Renal cortex interstitium (tissue), 15 donors: ENCODE measurements at places on chromosomes 12 and 14. TPM values are rescaled to one million over a fixed set of nuclear protein-coding genes. Genes with fewer than 3 reads are reported as not detected.

GRCh38 chr14:38882533-38882932, 220.5 kb downstream of the SEC23A start:
- no peak for DNase-seq

GRCh38 chr14:54312166-54312801, 84.5 kb upstream of the CDKN3 start:
- no peak for DNase-seq

C12orf60 gene
- polyA plus RNA-seq, result 4.8 TPM

- no peak for DNase-seq
These were observed 5.7 kb upstream of the JDP2 start for GRCh38 chr14:75422169-75422568.

DNA sequence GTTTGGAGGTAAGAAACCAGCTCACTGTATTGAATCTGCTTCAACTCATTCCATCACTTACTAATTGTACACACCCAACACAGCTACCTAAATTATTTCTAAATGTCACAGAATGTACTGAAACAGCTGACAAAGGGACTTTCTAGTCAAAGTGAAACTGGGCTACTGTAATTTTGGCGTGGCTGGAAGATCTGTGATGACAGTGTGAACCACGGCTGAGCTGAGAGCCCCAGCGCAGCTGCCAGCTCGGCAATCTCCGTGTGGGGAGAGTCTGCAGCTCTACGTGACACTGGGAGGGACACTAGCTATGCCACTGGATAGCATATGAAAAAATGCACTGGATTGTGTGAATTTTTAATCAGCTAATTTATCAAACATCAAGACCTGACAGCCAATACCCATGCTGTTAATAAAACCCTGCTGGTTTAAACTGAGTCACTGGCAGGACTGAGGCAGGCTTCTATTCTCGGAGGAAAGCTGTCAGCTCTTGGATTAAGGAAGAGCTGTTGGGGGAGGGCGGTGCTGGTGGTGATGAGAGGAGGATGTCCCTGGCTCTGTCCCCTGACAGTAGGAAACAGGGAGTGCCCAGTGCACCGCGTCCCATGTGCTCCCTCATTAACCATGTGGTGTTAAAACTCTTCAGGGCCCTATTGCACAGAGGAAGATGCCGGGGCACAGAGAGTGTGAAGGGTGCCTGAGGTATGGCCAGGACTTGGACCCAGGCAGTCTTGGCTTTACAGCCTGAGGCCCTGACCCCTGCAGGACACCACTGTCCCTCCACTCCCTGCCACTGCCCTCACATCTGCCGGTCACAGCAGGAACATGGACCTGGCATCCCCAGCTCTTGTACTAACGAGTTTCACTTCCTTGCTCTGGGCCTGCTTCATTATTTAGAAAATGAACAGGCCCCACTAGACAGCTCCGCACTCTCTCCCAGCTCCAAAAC, 13.3 kb downstream of the SLC15A4 start:
- no peak for DNase-seq

DNA sequence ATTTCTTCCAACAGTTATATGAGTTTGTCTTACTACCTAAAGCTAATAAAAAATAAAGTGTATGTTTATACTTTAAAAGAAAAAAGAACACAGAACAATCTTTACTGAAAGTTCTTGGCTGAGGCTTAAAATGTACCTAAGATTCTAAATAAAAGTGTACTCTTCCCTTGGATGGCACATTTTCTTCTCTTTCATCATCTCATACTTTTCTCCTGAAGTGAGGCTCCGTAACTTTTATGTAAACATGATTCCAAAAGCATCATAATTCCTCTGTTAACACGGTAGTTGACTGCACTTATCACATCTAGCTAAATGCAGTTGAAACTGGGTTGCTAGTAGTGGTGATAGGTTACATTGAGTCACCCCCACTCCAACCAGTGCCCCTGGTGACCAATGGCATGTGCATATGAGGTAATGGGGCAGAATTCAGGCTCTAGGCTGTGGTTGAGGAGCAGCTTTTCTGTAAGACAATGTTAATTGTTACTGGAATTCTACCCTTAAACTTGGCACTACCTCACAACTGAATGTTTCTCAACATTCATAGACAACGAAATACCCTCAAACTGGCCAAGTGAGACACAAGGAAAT, 38.4 kb downstream of the WASHC3 start:
- no peak for DNase-seq

FITM1 gene
- polyA plus RNA-seq, result 0.79 TPM

DNA sequence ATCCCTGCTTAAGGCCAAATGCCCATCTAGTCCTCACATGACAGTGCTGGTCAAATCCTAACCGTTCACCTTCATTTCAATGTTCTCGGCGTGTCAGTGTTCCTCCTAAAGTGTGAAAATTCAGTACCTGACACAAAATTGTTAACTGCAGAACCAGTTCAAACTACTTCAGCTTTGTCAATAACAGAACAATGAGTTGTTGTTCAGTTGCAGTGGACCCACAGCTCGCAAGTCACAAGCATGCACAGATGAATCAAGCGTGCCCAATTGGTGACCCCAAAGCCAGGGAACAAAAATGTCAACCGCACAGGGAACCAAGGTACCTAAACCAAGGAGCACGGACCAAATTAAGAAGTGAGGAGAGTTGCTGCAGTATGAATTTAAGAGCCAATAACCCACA, 23.2 kb downstream of the NRDE2 start:
- DNase-seq, result no peak

DNA sequence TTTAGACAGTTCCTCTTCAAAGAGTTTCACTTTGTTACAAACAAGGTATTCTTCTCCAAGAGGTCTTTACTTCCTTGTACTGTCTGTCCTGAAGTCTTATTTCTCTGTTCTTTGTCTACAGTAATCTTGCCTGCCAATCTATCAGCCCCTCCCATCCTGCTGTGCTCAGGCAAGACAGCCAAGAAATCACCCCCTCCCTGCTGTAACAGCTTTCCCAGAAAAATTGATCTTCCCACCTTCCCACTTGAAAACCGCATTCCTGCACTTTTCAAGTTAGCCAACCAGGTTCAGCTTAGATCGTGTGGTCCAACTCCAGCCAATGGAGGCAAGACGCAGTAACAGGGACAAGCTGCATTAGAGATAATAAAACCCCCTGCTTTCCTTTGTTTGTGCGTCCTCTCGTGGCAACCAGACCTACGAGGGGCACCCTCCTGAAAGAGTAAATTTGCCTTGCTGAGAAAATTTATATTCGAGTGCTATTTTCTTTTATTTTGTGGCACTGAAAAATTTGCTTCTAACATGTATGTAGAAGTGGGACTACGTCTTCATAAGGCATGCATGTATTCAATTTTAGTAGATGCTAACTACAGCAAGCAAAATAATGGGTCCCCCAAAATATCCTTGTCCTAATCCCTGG, 46.5 kb upstream of the ESR2 start:
- DNase-seq, result no peak

- no peak for DNase-seq
These were observed 101.0 kb upstream of the PWP1 start for GRCh38 chr12:107584563-107584962.

DNA sequence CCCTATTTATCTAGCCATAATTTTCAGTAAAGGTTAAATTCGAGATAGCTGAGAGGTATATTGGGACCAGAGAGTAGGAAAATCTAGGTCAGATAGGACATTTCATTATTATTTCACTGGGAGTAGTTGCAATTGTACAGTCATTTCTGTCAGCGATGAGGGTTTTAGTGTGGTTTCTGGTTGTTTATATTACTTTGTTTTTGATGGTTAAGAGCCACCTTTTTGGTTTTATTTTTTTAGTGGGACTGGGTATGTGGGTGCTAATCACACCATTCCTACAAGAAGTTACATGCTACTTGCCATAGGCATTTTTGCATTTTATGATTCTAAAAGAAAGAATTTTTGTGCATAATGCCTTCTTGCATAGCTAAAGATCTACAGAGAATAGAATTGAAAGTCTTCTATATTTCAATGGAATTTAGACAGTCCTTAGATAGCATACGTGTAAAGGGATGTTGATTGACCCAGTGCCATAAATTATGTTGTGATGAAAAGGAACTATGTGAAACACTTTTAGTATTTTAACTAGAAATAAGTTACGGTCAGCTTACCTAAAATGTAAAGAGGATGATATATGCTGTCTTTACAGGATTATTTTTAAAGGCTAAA, 85.2 kb downstream of the KTN1 start:
- no peak for DNase-seq

GRCh38 chr14:95300697-95301526, 18.8 kb downstream of the CLMN start:
- DNase-seq, result no peak

GRCh38 chr12:85923767-85924331, 49.8 kb downstream of the NTS start:
- DNase-seq, result no peak

PTPRR gene
- polyA plus RNA-seq, result 0.87 TPM

GRCh38 chr12:87198181-87198580, 831.0 kb downstream of the C12orf50 start:
- no peak for DNase-seq

GPRC5D gene
- 0.80 TPM for polyA plus RNA-seq

GRCh38 chr12:75058228-75058627, 151.4 kb downstream of the KCNC2 start:
- no peak for DNase-seq

MYBPC1 gene
- polyA plus RNA-seq, result not detected

MDM1 gene
- 36.8 TPM for polyA plus RNA-seq

DNA sequence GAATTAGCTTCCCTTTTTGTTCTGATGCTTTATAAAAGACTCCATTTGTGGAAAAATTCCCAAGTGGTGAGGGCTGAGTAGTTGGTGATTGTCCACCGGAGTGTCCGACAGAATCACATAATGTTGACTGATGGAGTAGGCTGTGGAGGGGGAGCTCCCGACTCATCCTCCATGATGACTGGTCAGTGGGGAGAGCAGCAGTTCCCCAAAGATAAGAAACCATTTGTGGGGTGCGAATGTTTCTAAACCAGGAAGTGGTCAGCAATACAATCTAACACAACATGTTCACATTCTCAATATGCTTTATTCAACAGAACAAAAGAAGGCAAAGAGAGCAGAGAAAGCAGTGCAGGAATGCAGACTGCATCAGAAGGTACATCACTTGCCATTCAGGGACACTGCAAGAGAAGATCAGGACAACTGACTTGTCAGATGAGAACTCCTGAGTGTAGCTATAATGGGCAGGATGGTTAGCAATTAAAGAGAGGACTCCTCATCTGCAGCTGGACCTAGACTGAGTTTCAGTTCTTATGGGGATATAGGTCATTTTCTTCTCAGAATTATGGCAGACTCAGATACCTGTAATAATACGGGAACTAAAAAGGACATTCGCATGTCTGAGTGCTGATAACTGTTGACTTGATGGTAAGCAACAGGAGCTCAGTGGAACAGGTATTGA, 5.4 kb downstream of the KRT6B start:
- no peak for DNase-seq

DEPDC4 gene
- polyA plus RNA-seq, result 4.6 TPM

DNA sequence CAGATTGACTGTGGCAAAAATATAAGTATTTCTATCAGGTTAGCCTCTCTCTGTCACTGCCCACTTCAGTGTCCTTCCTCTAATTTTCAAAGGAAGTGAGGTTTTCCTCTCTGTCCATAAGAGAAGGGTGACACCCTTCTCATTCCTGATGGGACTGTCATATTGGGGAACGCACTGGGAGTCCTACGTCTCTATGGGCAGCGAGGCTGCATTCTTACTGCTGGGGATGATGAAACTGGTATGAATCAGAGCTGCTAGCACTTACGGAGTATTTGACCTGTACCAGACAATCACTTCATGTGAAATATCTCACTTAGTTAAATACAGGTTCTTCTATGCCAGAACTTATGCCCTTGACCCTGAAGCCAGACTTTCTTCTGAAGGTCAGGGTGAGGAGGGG, 436.3 kb downstream of the DPF3 start:
- no peak for DNase-seq

DNA sequence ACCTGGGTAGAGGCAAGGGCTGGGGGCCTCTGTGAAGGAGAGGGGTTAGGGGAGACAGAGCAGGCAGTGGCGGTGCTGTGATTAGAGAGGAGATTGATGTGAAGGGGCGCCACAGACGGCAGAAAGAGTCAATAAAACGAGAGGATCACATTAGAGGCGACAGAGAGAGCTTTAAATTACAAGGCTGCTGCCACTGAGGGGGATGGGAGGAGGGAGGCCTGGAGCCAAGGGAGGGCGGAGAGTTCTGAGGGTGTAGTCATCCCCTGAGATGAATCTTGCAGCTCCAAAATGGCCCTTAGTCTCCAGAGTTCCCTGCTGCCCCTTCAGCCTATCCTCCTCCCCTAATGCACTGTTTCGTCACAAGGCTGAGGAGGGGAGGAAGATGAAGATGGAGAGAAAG, 12.8 kb downstream of the ZFHX2 start:
- no peak for DNase-seq

- DNase-seq, result no peak
These were observed 60.7 kb downstream of the PLCZ1 start for GRCh38 chr12:18676996-18677588.

DNA sequence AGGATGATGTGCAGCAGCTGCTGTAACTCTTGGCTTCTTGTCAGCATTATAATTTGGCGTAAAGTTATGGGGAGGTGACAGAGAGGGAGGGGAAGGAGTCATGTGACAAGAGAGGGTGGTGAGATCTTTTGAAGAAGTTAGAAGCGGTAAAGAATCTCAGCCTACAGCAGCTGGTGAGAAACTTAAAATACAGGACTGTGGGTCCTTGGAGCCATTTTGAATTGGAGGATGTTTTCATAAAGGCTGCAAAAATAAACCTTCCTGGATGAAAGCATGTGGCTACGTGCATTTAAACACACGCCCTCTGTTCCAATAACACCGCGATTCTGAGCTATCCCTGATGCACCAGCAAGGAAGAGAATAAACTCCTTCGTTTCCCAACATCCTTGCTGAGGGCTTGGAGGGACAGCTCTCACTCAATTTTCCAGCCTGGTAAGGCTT, 133.7 kb downstream of the TMEM30B start:
- DNase-seq, result no peak

DTX1 gene
- polyA plus RNA-seq, result 11.5 TPM

- DNase-seq, result no peak
These were observed 42.3 kb upstream of the MDM1 start for GRCh38 chr12:68374307-68374982.

DCN gene
- polyA plus RNA-seq, result 459 TPM

GRCh38 chr14:83217492-83217891, 1683.8 kb upstream of the SEL1L start:
- no peak for DNase-seq

DNA sequence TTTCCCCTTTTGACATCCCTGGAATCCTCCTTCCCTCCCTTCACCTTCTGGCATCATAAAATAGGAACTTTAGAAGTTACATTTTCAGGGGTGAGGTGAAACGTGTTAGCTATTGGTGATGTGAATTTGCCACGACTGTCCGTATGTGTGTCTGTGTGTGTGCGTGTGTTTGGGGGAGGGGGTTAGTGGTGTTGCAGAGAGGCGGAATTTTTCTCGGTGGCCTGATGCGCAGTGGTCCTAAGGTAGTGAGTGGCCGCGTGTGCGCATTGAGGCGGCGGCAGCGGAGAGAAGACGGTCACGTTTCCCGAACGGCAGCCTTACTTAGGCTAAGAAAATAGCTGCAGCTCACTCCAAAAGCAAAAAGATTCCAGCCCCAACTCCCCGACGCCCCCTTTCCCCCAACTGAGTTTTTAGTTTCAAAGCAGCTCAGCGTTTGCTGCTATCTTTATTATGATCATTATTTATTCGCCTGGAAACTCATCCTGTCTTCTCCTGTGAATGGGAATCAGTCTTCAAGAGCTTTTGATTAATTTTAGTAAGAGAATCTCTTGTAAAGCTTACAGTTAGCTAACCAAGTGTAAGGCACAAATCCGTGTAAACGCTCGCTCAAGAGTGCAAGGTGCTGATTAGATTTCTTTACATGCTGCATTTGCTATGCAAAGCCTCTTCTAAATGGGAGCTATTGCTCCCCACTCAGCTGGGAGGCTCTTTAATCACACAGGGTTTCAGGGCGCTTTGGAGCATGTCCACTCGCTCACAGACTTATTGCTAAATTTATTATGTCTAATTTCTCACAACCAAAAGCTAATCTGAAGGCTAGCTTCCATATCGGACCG, 4.7 kb downstream of the FLRT2 start:
- no peak for DNase-seq

FLVCR2 gene
- 7.5 TPM for polyA plus RNA-seq
